ENCODE measurements at places on chromosomes 5 and 9. TPM values are rescaled to one million over a fixed set of nuclear protein-coding genes. Genes with fewer than 3 reads are reported as not detected.
A peak's percentile ranks its signal among the peaks of the same experiment; 100 is the strongest.

GRCh38 chr5:175443514-175444059 lies 395 bp downstream of the DRD1 start:
- H3K27ac ChIP-seq, result no peak overlapping the region
- peaks cover 54% of the 10 kb centered on the region for H3K27me3 ChIP-seq
- H3K36me3 ChIP-seq, result no peaks in the 10 kb centered on the region
- H3K4me1 ChIP-seq, result peaks cover 4% of the 10 kb centered on the region
- DNase-seq, result no peak

DNA sequence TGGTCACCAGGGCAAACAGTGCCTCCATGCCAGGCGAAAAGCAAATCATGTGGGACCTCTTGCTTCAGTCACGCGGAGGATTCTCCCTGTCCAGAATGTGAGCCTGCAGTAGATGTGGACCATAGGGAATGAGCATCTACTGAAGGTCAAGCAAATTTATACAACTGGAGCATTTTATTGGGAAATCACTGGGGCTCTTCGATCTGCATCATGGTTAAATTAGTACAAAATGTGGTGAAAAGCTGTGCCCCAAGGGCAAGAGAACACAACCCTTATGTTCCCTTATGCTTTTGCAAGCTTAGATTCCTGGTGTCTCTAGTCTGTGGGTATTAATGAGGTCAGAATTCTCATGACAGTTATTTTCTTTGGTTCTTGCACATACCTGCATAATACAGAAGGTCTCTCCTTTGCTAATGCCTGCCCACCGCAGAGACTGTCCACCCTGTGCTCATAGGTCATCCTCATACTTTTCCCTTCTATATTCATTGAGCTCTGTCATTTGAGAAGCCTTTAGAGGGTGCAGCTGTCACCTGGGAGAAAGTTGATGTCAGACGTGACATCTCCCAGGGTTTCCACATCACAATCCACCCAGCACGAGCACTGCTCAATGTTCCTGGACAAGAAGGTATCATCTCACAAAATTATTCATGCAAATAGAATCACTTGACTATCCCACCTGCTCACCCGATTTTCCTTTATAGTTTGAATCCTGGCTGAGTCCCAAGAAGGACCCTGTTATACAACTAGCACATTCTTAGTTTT lies 111.7 kb downstream of the NXNL2 start:
- H3K4me1 ChIP-seq, result peaks cover 3% of the 10 kb centered on the region
- no peak overlapping the region for H3K4me3 ChIP-seq
- no peaks in the 10 kb centered on the region for H3K36me3 ChIP-seq
- no peak overlapping the region for H3K27ac ChIP-seq
- no peaks in the 10 kb centered on the region for H3K27me3 ChIP-seq

- no peak overlapping the region for H3K4me3 ChIP-seq
- no peak for DNase-seq
- H3K36me3 ChIP-seq, result no peaks in the 10 kb centered on the region
- no peak overlapping the region for H3K27ac ChIP-seq
Observed at GRCh38 chr9:126589349-126589748, 24.4 kb upstream of the LMX1B start.

- H3K27me3 ChIP-seq, result no peaks in the 10 kb centered on the region
- no peaks in the 10 kb centered on the region for H3K36me3 ChIP-seq
- peaks cover 9% of the 10 kb centered on the region for H3K4me1 ChIP-seq
Observed at GRCh38 chr5:91052977-91053740, 330.0 kb downstream of the ARRDC3 start.

DNA sequence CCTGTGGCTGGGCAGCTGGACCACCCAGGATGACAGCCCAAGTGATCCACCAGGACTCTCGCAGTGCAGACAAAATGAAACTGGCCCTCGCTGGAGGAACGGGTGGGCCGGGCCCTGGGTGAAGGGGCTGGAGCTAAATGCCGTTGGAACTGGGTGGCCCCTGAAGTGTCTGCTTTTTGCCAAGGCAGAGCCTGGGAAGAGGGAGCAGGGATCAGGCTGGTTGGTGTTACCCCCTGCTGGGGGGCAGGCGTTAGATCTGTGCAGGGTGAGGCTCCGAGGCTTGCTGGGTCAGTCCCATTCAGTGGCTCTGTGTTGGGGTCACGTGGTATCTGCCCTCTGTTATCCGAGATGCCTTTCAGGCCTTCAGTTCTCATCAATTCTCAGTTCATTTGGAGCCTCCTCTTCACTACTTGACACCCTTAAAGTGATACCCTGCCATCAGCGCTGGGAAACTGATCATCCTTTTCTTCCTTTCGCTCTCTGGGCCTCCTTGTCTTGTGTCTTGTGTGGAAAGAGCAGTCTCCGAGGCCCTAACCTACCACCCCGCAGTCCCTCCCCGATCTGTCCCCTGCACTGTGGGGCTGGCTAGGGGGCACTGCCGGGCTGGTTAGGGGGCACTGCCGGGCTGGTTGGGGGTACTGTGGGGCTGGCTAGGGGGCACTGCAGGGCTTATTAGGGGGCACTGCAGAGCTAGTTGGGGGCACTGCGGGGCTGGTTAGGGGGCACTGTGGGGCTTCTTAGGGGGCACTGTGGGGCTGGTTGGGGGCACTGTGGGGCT lies 37.3 kb downstream of the COL5A1 start:
- DNase-seq, result no peak
- H3K36me3 ChIP-seq, result no peaks in the 10 kb centered on the region
- H3K27ac ChIP-seq, result no peak overlapping the region
- H3K4me3 ChIP-seq, result no peak overlapping the region
- no peaks in the 10 kb centered on the region for H3K27me3 ChIP-seq

- no peak overlapping the region for H3K4me3 ChIP-seq
- peak; percentile 22 for DNase-seq
- no peaks in the 10 kb centered on the region for H3K4me1 ChIP-seq
- H3K36me3 ChIP-seq, result no peaks in the 10 kb centered on the region
- peak overlapping the region; percentile 64 for H3K27ac ChIP-seq
Observed at GRCh38 chr9:91567642-91568274, 144.1 kb upstream of the NFIL3 start.

GRCh38 chr9:6566409-6567139 lies 79.0 kb downstream of the GLDC start:
- no peak overlapping the region for H3K4me3 ChIP-seq
- H3K36me3 ChIP-seq, result no peaks in the 10 kb centered on the region
- H3K27ac ChIP-seq, result no peak overlapping the region

DNA sequence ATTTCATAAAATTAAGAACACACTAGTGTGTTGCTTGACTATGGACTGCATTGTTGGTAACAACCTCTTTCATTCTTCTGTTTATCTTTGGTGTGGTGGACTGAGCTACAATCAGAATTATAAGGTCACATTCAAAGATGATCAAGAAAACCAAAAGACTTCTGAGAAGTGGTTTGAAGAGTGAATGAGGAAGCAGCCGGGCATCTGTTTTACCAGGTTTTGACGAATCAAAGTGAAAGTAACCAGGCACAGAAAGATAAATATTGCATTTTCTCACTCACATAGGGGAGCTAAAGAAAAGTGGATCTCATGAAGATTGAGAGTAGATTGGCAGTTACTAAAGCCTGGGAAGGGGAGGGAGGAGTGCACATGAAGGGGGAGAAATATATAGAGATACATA lies 589.1 kb downstream of the ZNF608 start:
- no peak overlapping the region for H3K4me3 ChIP-seq
- no peak overlapping the region for H3K27ac ChIP-seq
- H3K27me3 ChIP-seq, result no peaks in the 10 kb centered on the region

- H3K27ac ChIP-seq, result peak overlapping the region; percentile 76
- no peaks in the 10 kb centered on the region for H3K27me3 ChIP-seq
Observed at GRCh38 chr5:9431496-9432258, 114.2 kb downstream of the SEMA5A start.

- H3K27me3 ChIP-seq, result no peaks in the 10 kb centered on the region
- H3K36me3 ChIP-seq, result no peaks in the 10 kb centered on the region
- H3K4me3 ChIP-seq, result no peak overlapping the region
Observed at GRCh38 chr5:42057254-42057690, 132.2 kb downstream of the FBXO4 start.

- H3K27ac ChIP-seq, result no peak overlapping the region
- DNase-seq, result peak; percentile 23
- H3K4me1 ChIP-seq, result no peaks in the 10 kb centered on the region
- H3K27me3 ChIP-seq, result no peaks in the 10 kb centered on the region
- no peak overlapping the region for H3K4me3 ChIP-seq
Observed at GRCh38 chr9:118643118-118643517, 726.1 kb downstream of the BRINP1 start.

TAS2R1 gene
- total RNA-seq, result 1.0 TPM

ARHGEF37 gene
- 2.0 TPM for total RNA-seq

SGCD gene
- 8.0 TPM for total RNA-seq

LCN1 gene
- not detected for total RNA-seq

KLHL3 gene
- 5.3 TPM for total RNA-seq

TUSC1 gene
- 7.5 TPM for total RNA-seq

SHOC1 gene
- total RNA-seq, result 0.37 TPM

All from hepatocyte (in vitro differentiated cells).